ENCODE measurements at places on chromosomes 3 and 15.

DNA sequence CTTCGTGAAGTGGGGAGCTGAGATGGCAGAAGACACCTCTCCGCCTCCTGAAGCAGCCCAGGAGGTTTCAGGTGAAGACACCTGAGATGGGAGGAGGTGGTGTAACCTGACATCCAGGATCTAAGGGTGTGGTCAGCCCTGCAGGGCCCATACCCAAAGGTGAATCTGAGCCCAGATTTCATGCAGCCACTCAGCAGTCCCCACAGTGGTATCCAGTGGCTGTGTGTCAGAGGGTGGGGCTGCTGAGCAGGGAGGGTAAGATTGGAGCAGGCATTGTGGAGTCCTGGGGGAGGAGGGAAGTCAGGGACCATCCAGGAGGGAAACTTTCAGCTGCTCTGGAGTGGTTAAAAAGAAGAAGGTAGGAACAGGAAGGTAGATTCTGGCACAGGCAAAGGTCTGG is 46.0 kb upstream of the SMAD6 start:
- DNase-seq = no peak

DNA sequence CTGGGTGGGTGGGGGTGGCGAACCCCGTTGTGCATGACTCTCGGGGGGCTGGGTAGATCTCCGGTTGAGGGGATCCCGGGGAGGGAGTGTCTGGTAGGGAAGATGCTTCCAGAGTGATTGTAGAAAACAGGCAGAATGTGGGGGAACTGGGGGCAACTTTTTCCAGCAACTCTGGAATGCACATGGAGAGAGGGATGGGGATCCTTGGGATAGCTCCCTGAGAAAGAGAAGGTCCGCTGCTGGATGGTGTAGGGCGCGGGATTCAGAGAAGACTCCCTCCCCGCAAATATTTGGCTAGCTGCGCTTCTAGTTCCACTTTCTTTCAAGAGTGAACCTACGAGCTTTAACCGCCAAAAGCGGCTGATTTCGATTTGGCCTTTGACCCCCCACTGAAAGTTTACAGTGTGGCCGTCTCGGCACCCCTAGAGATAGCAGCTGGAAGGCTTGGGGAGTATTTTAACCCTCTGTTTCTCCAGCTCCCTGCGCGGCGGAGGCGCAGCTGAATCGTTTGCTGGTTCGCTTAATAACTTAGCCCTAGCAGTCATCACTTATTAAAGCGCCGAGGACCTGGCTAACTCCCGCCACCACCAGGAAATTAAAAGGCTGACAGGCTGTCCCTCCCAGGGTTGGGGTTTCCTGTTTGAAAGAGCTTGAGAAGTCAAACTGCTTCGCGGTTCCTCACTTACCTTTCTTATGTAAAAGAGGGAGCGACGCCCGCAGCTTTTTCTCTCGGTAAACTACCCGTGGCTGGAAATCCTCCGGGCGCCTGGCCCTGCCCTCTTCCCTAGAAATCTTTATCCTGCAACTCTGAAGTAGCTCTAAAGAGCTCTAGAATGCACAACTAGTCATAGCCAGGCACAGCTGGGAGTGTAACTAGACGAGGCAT is 1.2 kb downstream of the PHLDB2 start:
- peak; percentile 72 for DNase-seq

DNA sequence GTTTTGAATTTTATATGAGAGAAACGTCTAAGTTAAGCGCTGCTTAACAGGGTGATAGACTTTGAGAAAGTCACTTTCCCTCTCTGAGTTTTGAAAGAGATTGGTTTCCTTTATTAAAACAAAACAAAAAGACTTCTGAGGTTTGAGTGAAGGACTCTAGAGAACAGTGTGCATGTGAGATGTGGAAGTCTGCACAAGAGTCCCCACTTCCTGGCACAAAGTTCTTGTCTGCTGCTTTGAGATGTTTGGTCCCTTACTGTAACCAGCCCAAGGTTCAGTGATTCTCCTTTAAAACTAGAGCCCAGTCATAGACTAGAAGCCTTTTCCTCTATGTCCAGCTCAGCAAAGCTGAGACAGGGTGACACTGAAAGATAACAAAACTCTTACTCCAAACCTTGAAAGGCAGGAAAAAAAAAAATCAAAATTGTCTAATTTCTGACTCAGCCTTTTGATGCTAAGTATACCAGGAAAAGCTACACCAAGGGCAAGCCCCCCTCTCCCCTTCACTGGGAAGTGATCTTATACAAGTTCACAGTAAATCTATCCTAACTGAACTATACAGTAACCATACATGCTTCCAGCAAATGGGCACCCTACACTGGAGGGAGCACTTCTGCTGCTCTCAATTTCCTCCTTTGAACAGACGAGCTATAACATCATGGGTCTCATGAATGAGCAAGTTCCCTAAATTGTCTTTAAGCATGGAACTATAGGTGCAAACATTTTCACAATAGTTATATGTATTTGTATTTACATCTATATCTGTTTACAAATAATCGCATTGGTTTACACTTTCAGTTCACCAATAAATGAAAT is 2.3 kb downstream of the POPDC2 start:
- no peak for DNase-seq

- DNase-seq = no peak
Measured at GRCh38 chr3:28267984-28268849, 26.8 kb downstream of the CMC1 start.

- no peak for DNase-seq
Measured at GRCh38 chr3:126630020-126630419, 24.9 kb downstream of the TXNRD3 start.

DNA sequence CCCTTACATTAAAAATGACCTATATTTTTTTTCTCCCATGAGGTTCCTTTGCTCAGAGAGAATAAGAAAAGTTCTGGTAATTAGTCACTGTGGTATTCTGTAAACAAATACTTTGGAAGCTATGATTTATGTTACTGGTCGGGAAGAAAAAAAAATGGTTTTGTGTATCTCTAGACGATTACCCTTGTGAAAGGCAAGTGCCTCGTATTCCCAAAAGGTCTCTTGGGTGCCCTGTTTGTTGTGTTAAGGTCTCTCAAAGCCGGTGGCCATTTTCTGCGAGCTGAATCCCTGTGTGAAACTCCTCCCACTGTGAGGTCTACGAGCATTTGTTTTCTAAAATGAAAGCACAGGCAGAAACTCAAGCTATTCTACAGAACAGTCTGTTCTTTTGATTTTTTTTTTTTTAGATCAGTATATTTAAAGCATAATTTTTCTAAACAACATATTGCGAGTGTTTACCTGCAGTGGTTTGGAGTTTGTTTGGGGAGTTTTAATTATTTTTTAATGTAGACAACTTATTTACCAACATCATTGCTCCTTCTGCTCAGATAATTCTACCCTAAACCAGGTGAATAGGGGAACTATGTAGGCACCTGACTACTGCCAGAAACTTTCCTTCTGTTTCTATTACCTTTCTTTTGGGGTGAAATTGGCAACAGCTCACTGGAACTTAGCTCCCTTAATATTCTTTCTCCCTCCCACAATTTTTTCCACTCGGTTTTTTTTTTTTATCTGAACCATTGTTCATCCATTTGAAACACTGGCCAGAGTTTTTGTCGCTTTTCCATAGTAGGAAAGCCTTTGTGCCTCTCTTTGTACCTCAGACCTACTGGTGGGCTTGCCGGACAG is 44.0 kb downstream of the ZBTB38 start:
- no peak for DNase-seq

GRCh38 chr15:57554812-57555179 is 36.9 kb upstream of the MYZAP start:
- DNase-seq = no peak

GRCh38 chr3:179732661-179733348 is 80.0 kb downstream of the USP13 start:
- DNase-seq = no peak

GRCh38 chr3:120170223-120170622 is 76.0 kb upstream of the GSK3B start:
- no peak for DNase-seq

GRCh38 chr3:126350502-126351085 is 6.6 kb downstream of the KLF15 start:
- DNase-seq = no peak

All from H1 (cell line).